ENCODE measurements at places on chromosomes 4 and X.

DNA sequence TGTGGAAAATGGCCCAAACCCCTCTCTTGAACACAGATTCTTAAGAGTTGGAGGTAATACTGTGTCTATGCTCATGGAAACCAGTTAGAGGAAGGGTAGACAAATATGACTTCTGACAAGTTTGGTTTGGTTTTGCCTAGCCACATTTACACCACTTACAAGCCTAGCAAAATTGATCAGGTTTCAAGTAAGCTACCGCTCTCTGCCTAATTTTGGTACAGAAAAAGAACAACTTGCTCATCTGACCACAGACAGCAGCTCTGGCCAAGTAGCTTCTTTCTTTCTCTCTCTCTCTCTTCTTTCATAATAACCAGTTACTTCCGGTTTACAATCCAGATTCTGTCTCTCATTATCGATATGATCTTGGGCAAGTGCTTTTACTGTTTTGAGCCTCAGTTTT is 260.0 kb downstream of the GLUD2 start:
- DNase-seq: no peak

GRCh38 chr4:105543346-105543745 is 9.1 kb upstream of the ARHGEF38 start:
- no peak for DNase-seq

- DNase-seq: no peak
Measured at GRCh38 chr4:7472442-7473013, 37.8 kb upstream of the PSAPL1 start.

DNA sequence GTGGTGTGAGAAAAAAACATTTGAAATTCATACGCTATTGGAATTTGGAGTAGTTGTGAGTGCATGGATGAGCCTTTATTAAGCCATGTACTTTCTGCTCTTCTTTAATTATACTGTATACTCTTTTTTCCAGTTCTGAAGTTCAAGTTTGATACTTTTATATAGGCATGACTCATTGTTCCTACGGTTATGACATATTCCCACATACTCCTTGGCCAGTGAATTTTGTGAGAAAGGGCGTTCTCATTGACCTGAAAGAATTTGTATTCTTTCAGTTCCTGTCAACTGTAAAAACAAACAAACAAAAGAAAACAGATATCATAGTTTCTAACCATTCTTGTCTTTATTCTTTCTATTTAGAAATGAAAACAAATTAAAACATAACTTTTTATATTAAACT is 407.3 kb downstream of the MAPK10 start:
- DNase-seq: no peak

DNA sequence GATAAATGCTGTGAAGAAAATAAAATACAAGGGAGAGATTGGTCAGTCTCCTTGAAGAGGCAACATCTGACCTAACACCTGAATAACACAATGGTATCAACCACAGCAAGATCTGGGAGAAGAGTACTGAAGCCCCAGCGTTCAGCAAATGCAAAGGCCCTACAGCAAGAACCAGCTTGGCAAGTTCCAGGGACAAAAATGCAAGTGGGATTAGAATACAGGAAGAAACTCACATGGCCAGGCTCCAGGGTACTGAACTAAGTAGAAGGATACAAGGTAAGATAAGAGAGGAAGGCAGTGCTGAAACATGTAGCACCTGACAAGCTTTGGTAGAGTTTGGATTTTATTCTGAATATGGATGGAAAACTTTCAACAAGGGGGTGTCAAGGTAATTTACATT is 3.6 kb downstream of the SMIM14 start:
- DNase-seq: no peak

GRCh38 chr4:129428454-129428853 is 332.5 kb downstream of the C4orf33 start:
- DNase-seq: no peak

DNA sequence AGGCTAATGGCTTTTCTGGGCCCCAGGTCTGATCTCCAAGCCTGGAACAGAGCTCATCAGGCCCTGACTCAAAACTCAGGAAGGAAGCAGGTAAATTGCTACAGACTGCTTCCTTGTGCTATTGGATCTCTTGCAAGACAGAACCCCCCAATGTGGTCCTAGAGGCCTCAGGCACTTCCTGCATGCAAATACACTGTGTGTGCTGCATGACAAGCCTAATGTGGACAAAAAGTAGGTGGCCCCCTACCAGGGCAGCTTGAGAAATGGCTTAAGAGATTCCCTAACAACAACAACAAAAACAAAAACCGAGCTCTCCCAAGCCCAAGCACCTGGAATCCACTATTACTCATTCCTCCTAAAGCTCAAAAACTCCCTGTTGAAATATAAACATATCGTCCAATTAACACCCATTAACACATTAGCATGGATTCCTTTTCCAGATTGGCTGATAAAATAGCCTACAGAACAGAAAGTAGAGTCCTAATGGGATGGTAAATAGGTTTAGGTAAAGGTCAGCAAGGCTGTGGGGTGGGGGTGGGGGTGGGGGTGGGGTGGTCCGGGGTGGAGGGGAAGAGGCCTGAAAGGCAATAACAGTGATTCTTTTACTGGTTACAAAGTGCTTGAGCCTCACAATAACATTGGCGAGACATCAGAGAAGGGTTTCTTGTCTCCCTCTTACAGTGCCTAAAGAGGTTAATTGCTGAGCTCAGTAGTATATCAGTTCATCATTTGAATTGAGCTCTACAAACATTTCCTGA is 24.1 kb upstream of the FGF16 start:
- DNase-seq: no peak

GRCh38 chr4:174282836-174283506 is 496 bp downstream of the FBXO8 start:
- DNase-seq: peak; percentile 63

DNA sequence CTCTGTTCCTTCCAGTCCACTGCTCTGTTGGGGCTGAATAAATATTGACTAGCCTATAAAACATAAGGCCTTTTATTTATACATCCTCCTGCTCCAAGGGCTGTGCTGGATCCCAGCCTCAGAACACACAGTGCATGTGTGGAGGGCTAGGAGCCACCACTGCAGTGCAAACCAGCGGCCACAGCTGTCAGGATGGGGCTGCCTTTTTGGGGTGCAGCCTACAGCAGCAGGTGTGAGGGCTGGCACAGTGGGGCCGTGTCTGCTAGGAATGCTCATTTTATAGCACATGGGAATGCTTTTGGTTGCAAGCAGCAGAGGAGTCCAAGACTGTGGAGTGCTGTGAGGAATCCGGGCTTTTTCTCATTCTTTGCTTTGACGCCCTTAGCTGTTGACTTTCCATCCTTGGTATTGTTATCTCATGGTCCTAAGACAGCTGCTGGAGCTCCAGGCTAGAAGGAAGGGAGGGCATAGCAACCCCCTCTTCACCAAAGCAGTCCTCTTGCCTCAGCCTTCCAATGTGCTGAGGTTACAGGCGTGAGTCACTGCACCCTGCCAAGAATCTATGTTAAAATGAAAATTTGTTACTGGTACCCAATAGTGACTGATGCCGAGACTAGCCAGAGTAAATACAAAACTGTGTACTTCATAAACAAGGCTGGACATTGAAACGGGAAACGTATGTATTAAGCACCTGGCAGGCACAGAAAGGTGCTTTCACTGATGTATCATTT is 334.3 kb upstream of the GATB start:
- no peak for DNase-seq

GRCh38 chr4:153217440-153217839 is 13.2 kb downstream of the TRIM2 start:
- no peak for DNase-seq

DNA sequence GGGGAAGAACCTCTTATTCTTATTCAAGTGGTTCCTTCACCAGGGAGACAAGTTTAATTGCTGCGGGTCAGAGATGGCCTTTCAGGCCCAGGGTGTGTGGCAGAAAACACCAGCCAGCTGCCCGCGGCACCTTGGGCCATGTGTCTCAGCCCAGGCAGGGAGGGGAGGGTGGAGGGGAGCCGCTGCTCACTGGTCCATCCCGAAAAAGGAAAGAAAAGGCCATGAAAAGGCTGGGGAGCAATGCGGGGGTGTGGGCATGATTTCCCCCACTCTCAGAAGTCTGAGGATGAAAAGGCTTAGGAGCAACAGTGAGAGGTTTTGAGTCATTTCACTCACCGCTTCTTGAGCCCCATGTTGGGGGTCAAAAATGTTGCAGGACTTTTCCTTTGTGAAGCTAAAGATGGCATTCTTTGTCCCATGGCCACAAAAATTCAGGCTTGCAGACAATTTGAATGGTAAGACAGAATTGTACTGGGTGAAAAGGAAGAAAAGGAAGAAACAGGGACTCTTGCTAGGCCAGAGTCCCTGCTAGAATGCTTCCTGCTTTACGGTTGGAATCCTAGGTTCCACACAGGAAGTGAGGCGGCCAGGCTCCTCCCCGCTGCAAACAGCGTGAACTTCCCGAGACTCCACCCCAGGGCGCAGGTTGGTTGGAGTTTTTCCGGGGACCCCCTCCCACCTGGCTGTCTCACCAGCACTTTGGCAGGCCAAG is 17.4 kb upstream of the FAM47E start:
- DNase-seq: no peak

- DNase-seq: no peak
Measured at GRCh38 chr4:181376058-181376457, 867.1 kb upstream of the TENM3 start.

DNA sequence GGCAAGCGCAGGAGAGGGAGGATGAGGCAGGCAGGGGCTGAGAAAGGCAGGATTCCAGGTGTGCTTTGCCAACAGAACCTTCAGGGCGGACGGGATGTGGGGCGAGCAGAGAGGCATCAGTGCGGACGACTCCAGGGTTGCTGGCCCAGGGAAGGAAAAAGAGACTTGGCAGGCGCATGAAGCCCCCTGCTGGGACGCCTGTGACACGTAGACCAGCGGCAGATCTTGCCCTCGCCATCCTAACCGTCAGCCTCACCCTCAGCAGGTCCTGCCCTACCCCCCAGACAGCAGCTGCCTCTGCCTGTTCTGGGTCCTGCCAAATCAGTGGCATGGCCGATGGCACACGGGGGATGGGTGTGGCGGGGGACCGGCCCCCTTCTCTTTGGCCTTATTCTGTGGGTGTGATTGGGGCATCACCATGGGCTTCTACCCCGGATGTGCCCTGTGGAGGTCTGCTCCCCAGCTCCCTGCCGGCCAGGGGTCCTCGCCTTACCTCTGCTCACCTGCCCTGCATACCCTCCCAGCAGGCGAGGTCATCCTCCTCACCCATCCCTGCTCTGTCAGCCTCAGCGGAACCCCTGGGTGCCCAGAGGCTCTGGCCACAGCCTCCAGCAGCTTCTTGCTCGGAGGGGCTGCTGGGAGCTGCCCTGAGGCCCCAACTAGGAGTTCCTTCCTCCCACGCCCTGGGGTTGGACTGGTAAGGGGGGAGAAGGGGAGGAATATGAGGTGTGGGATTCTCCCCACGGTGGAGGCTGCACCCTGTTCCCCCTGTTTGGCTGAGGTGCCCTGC is 2.9 kb upstream of the SH3BP2 start:
- DNase-seq: no peak

GRCh38 chr4:186030399-186030775 is 38.6 kb upstream of the TLR3 start:
- DNase-seq: no peak

DNA sequence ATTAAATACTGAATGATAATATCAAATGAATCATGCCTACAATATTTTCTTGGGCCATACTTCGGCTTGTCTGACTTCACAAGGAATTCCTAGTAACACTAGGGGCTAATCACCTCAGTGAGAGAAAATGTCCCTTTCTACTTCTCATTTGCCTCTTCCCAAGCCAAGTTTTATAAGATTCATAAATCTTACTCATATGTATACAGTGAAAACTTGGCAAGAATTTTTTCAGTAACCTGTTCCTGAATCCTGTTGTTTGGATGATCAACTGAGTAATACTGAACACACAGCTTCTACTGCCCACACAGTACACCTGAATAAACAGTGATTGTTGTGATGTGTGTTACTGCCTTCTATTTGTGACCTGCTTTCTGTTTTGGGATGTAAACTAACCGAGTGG is 16.5 kb downstream of the TMPRSS11E start:
- no peak for DNase-seq

DNA sequence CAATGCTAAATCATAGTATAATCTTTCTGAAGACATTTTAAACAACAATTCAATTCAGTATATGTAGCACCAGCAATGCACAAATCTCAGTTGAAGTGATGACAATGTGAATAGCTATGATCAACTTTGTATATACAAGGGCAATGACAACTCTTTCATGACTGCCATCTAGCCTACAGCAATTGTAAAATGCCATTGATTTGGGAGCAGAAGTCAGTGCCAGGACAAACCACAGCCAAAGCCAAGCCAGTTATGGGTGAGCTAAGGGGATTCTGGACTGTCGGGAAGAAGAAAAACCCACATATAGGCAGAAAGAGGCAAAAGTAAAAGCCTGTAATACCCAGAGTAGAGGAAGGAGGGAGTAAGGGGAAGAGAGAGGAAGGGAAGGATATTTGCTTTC is 238.6 kb downstream of the MID1IP1 start:
- no peak for DNase-seq

- DNase-seq: no peak
Measured at GRCh38 chrX:74085642-74086236, 218.2 kb upstream of the ZCCHC13 start.

GRCh38 chrX:41133551-41133950 is 48.3 kb downstream of the USP9X start:
- DNase-seq: no peak
